ENCODE measurements at places on chromosomes 1 and 21.
A peak's percentile ranks its signal among the peaks of the same experiment; 100 is the strongest.

- DNase-seq = no peak
Measured at GRCh38 chr21:16534408-16535101, 804.8 kb downstream of the USP25 start.

- DNase-seq = no peak
Measured at GRCh38 chr1:216476341-216476740, 53.1 kb upstream of the USH2A start.

- no peak for DNase-seq
Measured at GRCh38 chr21:46149205-46149901, 6.0 kb downstream of the FTCD start.

GRCh38 chr1:30321996-30322858, 401.2 kb downstream of the MATN1 start:
- DNase-seq = no peak

GRCh38 chr1:9882296-9882944, 27.6 kb downstream of the CTNNBIP1 start:
- DNase-seq = no peak

GRCh38 chr21:32543975-32544374, 41.3 kb downstream of the TCP10L start:
- no peak for DNase-seq

- DNase-seq = no peak
Measured at GRCh38 chr1:36109041-36109679, 15.9 kb downstream of the COL8A2 start.

DNA sequence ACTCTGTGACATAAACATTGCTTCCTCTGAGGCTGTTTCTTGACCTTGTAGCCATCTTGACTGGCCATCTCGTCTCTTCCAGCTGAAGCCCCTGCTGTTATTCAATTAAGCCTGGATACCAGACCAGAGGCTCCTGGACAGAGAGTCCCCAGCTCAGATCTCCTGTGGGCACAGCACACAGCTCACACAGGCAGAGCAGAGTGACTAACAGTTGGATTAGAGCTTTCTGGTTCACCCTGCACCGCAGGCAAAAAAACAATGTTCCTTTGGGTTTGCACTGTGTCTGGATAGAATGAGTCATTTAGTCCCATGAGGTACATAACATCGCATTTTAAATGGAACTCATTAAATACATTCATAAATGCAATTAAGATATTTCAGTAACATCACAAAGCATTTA, 33.4 kb upstream of the USH2A start:
- no peak for DNase-seq

- no peak for DNase-seq
Measured at GRCh38 chr1:109879881-109880525, 30.6 kb upstream of the CSF1 start.

GRCh38 chr1:185860859-185861258, 126.7 kb downstream of the HMCN1 start:
- no peak for DNase-seq

DNA sequence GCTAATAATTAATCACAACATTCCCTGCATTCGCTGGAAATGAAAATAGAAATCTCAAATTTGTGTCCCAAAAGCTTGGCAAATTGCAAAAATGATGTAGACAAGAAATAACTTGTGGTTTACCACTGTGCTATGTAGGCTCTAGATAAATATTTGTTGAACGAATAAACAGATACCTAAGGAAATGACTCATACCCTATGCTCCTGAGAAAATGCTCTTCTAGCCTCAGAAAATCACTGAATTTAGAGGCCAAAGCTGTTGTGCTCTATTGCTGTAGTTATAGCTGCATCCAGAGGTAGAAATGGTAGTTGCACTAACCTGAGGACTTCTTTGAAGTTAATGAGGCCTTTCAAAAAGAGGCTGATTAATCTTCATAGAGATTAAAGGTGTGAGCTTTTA, 142.0 kb upstream of the ZNHIT6 start:
- no peak for DNase-seq

DNA sequence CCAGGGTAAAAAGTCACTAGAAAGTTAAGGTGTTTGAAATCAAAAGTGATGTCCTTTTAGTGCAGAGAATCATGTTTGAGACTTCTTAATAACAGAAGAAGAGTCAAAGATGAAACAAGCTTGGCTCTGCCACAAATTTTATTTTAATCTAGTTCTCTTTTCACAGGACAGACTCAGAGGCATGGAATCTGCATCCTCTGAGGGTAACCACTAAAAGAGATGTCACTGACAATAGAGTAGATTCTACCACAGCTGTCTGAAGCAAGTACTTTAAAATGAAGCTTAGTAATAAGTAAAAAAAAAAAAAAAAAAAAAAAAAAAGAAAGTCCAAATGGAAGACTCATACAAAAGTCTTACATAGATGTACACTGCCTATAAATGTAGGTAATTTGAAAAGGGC, 519.7 kb upstream of the PRMT6 start:
- no peak for DNase-seq

- DNase-seq = peak; percentile 11
Measured at GRCh38 chr1:89820422-89821321, at the start of gene LRRC8D. LRRC8D (plus strand) TSS chr1:89821032; CDS start chr1:89933069, 112,037 bp downstream.

DNA sequence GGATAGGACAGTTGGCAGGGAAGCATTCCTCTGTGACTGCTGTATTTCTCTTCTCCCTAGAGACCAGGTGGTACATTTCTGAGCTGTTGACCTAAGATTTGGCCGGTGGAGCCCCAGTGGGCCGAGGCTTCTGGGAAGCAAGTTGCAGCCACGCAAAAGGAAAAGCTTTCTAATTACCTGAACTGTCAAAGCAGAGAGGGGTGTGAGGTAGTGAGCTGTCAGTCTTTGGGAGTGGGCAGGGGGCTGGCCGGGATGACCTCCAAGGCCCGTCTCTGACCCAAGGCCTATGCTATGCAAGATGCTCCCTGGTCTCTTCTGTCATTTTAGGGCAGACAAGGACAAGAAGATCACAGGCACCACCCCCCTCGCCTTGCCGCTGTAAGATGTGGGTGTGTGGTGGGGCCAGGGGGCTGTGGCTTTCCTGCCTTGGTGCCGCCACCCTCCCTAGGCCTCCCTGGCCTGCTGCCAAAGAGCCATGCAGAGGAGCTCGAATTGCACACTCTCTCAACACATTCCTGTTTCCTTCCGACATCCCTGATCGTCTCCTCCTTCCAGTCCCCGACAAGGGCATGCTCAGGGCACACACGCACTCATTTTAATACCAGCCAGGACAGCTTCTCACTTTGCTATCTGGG, 7.7 kb downstream of the PADI1 start:
- DNase-seq = peak; percentile 3

DNA sequence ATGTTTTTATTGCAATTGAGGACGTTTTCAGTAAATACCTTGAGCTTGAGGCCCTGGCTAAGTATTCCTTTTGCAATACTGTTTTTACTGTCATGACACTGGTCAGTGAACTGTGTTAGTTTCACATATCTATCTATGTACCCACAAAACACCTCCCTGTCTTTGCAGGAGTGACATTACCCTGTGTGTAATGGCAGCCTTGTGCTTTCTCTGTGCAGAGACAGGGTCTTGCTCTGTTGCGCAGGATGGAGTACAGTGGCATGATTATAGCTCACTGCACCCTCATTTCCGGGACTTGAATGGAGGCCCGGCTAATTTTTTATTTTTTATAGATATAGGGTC, 8.9 kb downstream of the YBX1 start:
- no peak for DNase-seq

DNA sequence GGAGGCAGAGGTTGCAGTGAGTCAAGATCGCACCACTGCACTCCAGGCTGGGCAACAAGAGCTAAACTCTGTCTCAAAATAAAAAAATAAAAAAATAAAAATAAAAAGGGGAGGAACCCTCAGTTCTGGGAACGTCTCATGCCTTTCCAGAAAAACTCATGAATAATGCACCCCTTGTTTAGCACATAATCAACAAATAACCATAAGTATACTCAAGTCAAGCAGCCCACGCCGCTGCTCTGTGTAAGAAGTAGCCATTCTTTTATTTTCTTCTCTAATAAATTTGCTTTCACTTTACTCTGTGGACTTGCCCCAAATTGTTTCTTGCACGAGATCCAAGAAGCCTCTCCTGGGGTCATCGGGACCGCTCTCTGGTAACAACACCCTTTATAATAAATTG, 14.5 kb upstream of the ACTA1 start:
- DNase-seq = no peak

GRCh38 chr1:116902027-116902426, 7.7 kb upstream of the PTGFRN start:
- no peak for DNase-seq

Data from activated CD4-positive, CD25-positive, alpha-beta regulatory T cell treated with anti-CD3 and anti-CD28 coated beads, Interleukin-2, amount 50 U/mL, for 16 hours (primary cell).